ENCODE measurements at places on chromosomes 3 and 15.
A peak's percentile ranks its signal among the peaks of the same experiment; 100 is the strongest.

DNA sequence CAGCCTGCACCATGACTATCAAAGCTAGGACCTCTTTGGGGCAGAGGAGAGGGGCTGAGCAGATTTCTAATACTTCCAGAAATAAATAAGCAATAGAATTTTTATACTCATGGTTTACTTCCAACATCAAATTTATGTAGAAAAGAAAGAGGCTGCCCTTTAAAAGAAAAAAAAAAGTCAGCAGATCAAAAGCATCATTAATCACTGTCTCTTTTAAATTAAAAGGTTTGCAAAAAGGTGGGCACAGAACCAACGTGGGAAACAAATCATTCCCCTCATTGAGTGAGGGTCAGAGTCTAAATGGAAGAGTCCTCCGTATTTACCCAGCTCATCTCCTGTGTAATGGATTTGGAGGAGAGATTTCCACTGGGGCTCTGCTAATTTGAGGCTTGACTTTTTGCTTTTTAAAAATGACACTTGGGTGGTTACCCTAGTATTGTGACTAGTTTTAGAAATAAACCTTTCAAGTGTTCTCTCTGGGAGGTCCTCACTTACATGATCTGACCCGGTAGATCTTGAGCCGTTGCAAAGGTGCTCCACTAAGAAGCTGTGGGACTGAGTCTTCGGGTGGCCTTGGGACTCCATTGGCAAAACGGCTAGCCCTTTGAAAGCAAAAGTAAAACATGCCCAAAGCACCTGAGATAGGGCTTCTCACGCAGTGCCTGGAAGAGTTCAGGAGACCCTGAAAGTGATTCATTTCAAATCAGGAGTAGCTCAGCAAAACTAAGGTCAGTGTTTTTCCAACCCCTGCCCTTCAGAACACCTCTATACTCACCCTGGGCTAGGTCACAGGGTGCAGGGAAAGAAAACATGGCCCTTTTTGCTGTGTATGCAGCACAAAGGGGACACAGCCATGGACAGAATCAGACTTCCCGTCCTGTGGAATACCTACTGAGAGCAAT, 320.9 kb downstream of the FOXP1 start:
- DNase-seq = peak; percentile 35

- DNase-seq = peak; percentile 36
Observed at GRCh38 chr3:153927107-153927506, 194.1 kb upstream of the ARHGEF26 start.

- no peak for DNase-seq
Observed at GRCh38 chr3:15810702-15811101, 12.9 kb upstream of the ANKRD28 start.

DNA sequence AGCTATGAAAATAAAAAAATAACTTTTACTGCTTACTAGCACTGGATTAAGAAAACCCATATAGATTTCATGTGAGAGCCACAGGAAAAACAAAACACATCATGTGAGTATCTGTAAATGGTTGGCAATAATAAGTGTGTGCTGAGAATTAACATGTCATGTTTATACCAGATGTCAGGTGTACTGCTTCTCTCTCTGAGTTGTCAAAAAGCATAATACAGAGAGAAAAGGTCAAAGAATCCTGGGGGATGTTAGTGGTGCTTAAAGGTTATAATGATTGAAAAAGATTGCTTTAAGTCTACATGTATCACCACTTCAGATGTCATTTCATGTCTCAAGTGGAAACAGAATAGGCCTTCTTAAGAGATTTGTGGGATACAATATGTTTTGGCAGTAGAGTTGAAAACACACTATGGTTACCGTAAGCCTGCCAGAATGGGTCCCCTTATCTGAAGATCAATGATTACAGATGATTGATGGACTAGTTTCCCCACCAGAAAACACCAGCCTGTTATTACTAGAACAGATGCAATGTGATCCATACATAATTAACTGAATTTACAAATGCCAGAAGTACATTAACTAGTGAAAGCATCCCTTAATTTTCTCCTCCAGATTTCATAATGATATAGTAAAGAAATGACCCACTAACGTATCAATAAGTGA, 204.1 kb downstream of the CNTN3 start:
- DNase-seq = no peak

DNA sequence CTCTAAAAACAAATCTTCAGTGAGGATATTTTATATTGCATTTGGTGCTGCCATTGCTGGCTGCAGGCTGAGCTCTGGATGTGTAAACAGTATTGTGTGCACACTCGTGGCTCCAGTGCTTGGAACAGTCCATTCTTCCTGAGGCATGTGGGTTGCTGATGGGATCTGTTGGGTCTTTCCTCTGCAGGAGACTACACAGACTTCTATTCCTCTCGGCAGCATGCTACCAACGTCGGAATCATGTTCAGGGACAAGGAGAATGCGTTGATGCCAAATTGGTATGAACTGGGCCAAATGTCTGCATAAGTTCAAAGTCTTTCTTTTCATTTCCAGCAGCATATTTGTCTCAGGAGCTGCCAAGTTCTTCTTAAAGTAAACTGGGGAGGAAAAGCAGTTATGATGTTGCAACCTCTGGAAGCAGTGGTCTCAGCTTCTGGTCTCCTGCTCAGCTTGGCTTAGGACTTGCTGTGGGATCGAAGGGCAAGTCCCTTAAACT, 9.3 kb downstream of the FAH start:
- DNase-seq = no peak

GRCh38 chr15:36880224-36880912, 220.0 kb downstream of the MEIS2 start:
- DNase-seq = no peak

- DNase-seq = peak; percentile 56
Observed at GRCh38 chr3:51799879-51800749, 21.1 kb upstream of the IQCF6 start.

- no peak for DNase-seq
Observed at GRCh38 chr15:87239582-87240230, 1016.8 kb downstream of the NTRK3 start.

GRCh38 chr3:95227092-95227491, 1164.2 kb downstream of the NSUN3 start:
- DNase-seq = no peak

DNA sequence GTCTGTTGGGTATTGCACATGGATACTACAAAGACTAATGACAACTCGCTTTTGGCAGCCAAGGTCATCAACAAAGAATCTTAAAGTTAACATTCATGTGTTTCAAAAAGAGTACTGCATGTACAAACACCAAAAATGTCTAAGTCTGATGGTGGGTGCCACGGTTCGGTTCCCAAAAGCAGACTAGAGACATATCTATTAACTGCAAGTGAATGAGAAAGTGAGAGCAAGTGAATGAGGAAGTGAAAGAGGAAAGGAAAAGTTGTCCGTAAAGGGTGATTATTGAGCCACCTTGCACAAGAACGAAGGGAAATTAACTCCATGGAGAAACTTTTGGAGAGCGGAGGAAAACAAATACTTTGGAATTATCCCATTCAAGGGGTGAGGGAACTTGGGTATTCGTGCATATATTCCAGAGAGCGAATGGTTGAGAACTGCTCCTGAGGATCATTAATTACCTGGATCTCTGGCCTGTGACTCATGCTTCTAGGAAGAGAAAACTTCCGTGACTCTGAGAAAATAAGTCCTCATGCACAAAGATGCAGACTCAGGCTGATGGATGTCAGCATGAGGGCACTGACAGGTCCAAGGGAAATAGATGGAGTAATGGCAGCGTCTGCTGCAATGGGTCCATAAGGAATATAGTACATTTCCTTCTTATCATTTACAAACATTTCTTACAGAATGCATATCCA, 336.5 kb upstream of the TGFBR2 start:
- DNase-seq = no peak

DNA sequence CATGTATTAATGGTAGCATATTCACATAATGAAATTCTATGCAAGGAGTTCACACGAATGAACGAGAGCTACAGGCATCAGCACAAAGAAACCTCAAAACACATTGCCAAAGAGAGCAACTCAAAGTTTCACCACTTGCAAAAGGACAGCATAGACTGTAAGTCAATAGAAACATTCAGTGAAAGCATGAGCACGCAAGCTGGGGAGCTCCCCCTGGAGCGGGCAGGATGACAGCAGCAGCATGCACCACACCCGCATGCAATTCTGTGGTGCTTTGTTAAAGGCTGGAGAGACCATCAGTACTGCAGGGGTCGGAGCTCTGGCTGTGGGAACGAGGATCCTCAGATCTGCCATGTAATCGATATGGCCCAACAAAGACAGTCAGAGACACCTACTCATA, 18.7 kb downstream of the OCA2 start:
- no peak for DNase-seq

GRCh38 chr3:138799822-138800221, 34.9 kb downstream of the PIK3CB start:
- DNase-seq = no peak

- DNase-seq = no peak
Observed at GRCh38 chr15:64599226-64599625, 138.8 kb downstream of the ZNF609 start.
